ENCODE measurements at places on chromosomes 2 and 18.

DNA sequence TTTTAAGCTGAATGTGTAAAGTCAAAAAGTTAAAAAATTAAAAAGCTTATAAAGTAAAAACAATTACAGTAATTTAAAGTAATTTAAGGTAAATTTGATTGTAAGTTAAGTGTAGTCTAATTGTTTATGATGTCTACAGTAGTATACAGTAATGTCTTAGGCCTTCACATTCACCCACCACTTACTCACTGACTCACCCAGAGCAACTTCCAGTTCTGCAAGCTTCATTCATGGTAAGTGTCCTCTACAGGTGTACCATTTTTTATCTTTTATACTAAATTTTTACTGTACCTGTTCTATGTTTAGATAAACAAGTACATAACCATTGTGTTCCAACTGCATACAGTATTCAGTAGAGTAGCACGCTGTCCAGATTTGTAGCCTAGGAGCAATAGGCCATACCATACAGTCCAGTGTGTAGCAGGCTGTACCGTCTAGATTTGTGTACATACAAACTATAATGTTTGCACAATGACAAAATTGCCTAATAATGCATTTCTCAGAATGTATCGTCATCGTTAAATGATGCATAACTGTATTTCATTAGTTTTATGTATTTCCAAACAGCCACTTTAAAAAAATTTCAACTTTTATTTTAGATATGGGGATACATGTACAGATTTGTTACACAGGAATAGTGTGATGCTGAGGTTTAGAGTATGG, 319.3 kb downstream of the DYSF start:
- DNase-seq, result no peak

- no peak for DNase-seq
Observed at GRCh38 chr2:28619213-28620196, 123.6 kb downstream of the PLB1 start.

- no peak for DNase-seq
Observed at GRCh38 chr18:10213526-10213925, 240.9 kb upstream of the APCDD1 start.

- DNase-seq, result peak; percentile 13
Observed at GRCh38 chr2:80238692-80239469, 65.7 kb downstream of the LRRTM1 start.

DNA sequence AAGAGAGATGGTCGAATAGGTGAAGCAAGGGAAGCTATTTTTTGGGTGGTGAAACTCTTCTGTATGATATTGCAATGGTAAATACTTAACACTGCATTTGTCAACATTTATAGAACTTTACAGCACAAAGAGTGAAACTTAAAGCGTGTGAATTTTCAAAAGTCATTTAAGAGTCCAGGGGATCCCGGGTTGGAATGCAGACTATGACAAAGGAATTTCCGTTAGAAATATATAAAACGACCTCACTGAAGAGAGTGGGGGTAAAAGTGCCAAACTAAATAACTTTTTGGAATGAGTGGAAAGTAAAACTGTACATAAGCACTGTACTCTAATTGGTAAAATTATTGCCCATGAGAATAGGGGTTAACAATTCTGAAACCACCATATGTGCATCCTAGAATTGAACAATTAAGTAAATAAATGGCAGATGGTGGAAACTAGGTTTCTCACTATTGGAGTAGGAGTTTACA, 191.0 kb upstream of the FN1 start:
- DNase-seq, result no peak

- peak; percentile 51 for DNase-seq
Observed at GRCh38 chr2:231563378-231563961, 29.2 kb upstream of the TEX44 start.

DNA sequence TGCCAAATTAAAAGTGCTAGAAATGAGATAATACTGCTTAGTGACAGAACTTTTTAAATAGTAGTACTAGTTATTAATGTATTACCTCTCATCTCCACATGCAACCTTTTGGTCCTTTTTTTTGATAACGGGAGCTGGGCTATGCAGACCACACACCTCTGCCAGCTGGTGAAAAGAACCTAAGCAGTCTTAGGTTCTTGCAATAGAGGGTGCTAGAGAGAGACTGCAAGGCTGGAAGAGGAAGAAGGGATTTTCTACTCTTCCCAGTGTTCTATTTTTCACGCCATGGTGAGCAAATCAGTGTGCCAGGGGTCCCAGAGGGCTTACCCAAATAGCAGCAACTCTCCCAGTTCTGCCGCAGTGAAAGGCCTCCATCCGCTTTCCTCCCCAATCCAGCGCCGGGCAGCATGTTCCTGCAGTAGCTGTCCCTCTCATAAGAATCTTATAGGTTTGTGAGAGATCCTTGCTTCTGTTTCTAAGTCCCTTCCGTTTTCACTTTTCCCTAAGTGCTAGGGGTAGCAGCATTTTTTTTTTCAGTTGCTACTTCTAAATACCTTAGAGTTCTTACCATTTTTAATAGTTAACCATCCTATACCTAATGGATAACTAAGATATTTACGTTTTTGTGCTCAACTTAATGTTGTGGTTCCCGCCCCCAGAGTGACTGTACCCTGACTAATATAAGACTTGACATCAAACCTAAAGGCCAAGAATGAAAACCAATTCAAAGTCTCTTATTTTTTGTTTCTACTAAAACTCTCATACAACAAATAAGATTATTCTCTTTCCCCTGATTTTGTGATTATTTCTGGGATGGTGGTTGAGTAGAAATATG, 69.4 kb upstream of the UBE2E3 start:
- DNase-seq, result no peak

DNA sequence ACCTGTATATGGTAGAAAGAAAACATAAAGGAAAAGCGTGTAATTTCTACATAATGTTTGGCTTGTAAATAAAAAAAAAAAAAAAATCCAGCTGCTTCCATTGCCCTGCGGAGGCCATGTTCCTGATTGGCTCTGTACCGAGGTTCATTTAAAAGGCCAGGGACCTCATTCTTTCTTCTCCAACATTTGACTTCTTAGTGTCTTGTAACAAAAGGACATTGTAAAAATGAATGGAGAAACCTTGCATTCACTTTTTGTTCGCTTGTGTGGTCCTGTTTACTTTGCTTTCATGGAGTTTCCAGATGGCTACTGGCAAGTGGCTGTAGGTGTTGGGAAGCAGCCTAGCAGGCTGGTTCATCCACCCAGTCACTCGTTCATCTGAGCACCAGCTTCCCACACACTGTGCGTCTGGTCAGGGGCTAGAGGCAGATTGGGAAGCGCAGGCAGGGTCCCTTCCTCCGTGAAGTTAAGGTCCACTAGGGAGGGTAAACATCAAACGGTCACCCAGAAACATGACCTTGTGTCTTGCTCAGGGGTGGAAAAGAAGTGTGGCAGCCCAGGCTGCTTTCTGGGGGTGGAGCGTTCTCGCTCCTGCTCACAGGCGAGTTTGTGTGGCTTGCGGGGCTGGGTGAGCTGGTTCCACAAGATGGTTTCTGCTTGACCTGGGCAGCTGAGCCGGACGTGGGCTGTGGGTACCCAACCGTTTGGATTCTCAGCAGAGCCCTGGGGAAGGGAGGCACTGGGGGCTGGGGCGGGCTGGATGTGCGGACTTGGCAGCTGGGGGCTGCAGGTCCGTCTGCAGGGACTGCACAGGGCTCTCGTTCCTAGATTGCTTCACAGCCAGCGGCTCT, 260.7 kb downstream of the AGAP1 start:
- no peak for DNase-seq

- no peak for DNase-seq
Observed at GRCh38 chr2:11478899-11479605, 13.1 kb upstream of the E2F6 start.

GRCh38 chr2:50582164-50582563, 449.8 kb downstream of the NRXN1 start:
- DNase-seq, result no peak

GRCh38 chr2:29995241-29995640, 73.9 kb upstream of the ALK start:
- no peak for DNase-seq

- DNase-seq, result no peak
Observed at GRCh38 chr2:179884193-179884592, 22.8 kb upstream of the ZNF385B start.

GRCh38 chr2:77834360-77835002, 312.3 kb upstream of the LRRTM4 start:
- no peak for DNase-seq

GRCh38 chr2:223459328-223459939, 142.7 kb downstream of the SCG2 start:
- peak; percentile 64 for DNase-seq

- DNase-seq, result no peak
Observed at GRCh38 chr2:171583566-171583965, 61.3 kb downstream of the CYBRD1 start.

GRCh38 chr2:180983468-180984242, 3.2 kb downstream of the UBE2E3 start:
- DNase-seq, result peak; percentile 59

- DNase-seq, result no peak
Observed at GRCh38 chr2:29207352-29208148, 92.3 kb downstream of the CLIP4 start.

- DNase-seq, result no peak
Observed at GRCh38 chr2:71683070-71683469, 229.7 kb downstream of the DYSF start.

GRCh38 chr18:63342206-63342605, 22.6 kb upstream of the BCL2 start:
- peak; percentile 12 for DNase-seq

GRCh38 chr2:1559589-1560175, 146.4 kb downstream of the TPO start:
- DNase-seq, result no peak

DNA sequence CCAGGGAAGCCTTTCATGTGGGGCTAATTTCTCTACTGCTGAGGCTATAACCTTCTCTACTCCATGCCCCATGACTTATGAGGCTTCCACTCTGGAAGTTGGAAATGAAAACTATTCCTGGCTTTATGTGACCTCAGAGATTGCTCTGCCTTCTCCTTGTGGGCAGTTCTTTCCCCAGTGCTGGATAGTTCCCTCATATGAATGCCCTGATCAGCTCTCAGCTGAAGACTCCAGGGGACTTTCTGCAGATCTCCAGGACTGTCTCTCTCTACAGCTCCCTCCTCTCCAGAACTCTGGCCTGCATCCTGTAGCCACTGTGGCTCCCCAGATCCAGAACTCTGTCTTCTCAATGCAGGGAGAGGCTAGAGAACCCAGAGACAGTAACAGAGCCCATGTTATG, 235.1 kb downstream of the SEPTIN10 start:
- DNase-seq, result no peak

DNA sequence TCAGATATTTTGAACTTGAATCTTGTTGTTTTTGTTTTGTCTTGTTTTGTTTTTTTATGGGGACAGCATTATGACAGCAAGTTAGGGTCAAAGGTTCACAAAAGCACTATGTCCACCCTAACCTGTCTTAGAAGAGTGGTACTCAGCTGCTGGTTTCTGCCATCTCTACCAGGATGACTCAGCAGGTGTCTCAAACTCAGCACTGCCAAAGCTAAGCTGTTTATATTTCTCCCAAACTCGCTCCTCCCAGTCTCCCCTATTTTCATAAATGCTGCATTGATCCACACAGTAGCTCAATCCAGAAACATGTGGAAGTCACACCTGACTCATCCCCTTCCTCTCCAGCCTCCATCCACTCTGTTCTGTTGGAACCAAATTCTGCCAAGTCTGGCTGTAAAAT, 134.9 kb downstream of the ZBTB7C start:
- DNase-seq, result no peak

GRCh38 chr18:29753379-29753778, 1289.2 kb downstream of the DSC3 start:
- DNase-seq, result no peak

GRCh38 chr2:38182492-38183003, 106.6 kb upstream of the CYP1B1 start:
- no peak for DNase-seq

- no peak for DNase-seq
Observed at GRCh38 chr2:23385748-23386338, 864 bp downstream of the KLHL29 start.

DNA sequence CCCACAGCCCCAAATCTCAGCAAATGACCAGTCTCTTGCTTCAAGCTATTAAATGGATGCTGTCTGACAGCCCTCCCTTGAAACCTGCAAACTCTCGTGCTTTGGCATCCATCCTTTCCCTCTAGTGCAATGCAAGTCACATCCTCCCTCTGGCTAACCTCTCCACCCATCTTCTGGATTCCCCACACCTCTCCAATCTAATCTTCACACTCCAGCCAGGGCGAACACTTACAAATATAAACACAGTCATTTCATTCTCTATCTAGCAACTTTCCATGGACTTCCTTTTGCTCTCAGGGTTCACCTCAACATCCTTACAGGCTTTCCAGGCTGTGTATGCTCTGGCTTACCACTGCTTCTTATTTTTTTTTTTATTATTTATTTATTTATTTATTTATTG, 10.1 kb upstream of the NARS1 start:
- no peak for DNase-seq

- DNase-seq, result no peak
Observed at GRCh38 chr2:159879051-159879604, 81.1 kb upstream of the CD302 start.

- no peak for DNase-seq
Observed at GRCh38 chr18:389658-390357, 110.7 kb downstream of the COLEC12 start.

DNA sequence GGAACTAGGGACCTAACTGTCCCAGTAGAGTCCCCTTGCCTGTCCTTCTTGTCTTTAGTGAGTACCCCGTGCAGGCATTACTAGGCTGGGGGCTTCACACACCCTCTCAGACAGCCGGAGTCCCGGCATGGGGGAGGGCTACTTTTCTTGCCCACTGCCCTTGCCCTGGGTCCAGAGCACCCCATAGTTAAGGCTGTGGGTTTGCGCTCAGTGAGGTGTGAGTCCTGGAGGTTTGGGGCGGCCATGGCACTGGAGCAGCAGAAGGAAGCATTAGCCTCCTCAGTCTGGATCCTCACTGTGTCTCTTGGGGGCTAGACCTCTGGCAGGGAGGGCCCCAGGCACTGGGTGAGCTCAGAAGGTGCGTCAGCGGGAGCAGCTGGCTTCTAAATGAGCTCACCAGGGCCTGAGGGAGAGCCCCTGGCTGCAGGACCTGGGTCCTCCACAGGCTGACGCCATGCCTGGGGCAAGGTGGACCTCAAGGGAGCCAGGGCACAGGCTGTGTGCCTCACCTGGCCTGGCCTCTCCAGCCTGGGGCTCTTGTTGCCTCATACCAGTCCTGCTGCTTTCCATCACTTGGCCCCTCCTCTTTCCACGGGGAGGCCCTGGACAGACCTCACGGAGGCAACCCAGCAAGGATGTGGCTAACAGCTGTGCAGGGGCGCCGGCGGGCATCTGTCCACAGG, 27.4 kb downstream of the HS6ST1 start:
- DNase-seq, result no peak

GRCh38 chr18:4755848-4756247, 300.7 kb upstream of the DLGAP1 start:
- no peak for DNase-seq

DNA sequence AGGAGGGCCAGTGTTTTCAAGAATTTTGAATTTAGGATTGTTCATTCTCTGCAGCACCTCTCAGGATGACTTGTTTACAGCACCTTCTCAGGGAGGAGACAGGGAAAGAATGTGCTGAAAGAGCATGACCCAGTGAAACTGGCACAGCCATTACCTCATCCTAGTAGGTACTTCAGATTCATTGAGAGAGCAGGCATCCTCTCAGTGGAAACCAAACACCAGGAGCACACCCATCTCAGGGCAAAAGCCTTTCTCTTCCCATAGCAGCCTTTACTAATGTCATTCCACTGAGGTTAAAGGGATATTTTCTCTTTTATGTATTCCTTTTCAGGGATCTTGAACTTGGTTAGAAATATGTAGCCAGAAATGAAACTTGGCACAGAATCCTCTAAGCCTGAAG, 2.6 kb downstream of the MAP2 start:
- DNase-seq, result no peak

Measured in kidney capillary endothelial cell (primary cell).